ENCODE measurements at places on chromosomes 16 and 17. TPM values are rescaled to one million over a fixed set of nuclear protein-coding genes. Genes with fewer than 3 reads are reported as not detected.

The MARCHF10 gene
- not detected for total RNA-seq

The CRYM gene
- total RNA-seq = 12.9 TPM

The ZNF423 gene
- 10.5 TPM for total RNA-seq

The FOXO3B gene
- total RNA-seq = 1.5 TPM

The ZNF205 gene
- total RNA-seq = 9.6 TPM

The CDH5 gene
- total RNA-seq = 7.7 TPM

The ZFP3 gene
- total RNA-seq = 8.0 TPM

The CES5A gene
- total RNA-seq = not detected

The ANKRD40CL gene
- 75.8 TPM for total RNA-seq

The KRTAP3-1 gene
- not detected for total RNA-seq

The SHCBP1 gene
- total RNA-seq = 3.1 TPM

The KRTAP2-3 gene
- total RNA-seq = not detected

The CPNE7 gene
- 0.73 TPM for total RNA-seq
